ENCODE measurements at places on chromosomes 12 and 14. TPM values are rescaled to one million over a fixed set of nuclear protein-coding genes. Genes with fewer than 3 reads are reported as not detected.

CCDC88C gene
- 4.3 TPM for polyA plus RNA-seq

IAPP gene
- polyA plus RNA-seq = not detected

OR6C68 gene
- polyA plus RNA-seq = not detected

TGFB3 gene
- polyA plus RNA-seq = 23.1 TPM

COX6A1 gene
- 964 TPM for polyA plus RNA-seq

NRIP2 gene
- 0.30 TPM for polyA plus RNA-seq
